ENCODE measurements at places on chromosomes 1 and 21.

GRCh38 chr1:170068923-170069322 lies 5.6 kb downstream of the KIFAP3 start:
- DNase-seq, result no peak

- no peak for DNase-seq
These were observed 71.6 kb downstream of the PLEKHA6 start for GRCh38 chr1:204288021-204288588.

GRCh38 chr1:33418811-33419210 lies 12.1 kb downstream of the PHC2 start:
- no peak for DNase-seq

DNA sequence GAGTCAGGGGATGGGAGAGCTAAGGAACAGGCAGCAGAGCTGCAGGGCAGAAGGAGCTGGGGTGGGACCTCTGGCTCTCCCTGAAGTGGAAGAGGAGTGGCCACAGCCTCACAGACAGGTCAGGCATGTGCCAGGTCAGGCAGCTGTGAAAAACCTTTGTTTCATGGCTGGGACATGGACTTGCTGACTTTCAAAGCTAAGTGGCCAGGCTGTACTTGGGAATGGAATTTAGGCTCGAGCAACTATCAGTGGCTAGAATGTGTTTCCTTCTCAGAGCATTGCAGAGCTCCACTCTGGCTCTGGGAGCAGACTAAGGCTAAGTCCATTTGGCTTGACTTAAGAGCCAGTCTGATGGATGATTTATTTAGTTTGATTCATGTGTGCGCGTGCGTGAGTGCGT lies 385.1 kb downstream of the LMX1A start:
- no peak for DNase-seq

- DNase-seq, result no peak
These were observed 7.2 kb downstream of the MUL1 start for GRCh38 chr1:20500716-20501115.
